ENCODE measurements at places on chromosomes 3 and 15.

GRCh38 chr3:186079925-186080324 lies 29.0 kb downstream of the ETV5 start:
- DNase-seq, result no peak

GRCh38 chr3:131216801-131217200 lies 164.8 kb upstream of the NUDT16 start:
- DNase-seq, result peak; percentile 90

GRCh38 chr3:189238071-189238470 lies 66.3 kb downstream of the TPRG1 start:
- peak; percentile 20 for DNase-seq

DNA sequence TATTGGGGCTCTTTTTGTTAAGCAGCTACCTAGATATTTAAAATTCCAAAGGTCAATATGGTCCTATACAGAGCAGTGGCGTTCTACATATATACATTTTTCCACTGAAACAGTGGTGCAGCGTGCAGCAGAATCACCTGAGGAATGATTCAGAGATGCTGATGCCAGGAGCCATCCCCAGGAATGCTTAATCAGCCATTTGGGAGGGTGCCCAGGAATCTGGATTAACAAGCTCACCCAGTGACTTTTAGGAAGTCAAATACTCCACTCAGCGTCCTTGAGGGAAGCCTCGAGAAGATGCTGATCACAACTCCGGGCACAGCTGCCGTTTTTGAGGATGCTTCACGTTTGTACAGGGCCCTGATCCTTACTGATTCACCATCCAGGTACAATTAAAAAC lies 82.6 kb upstream of the ARHGEF3 start:
- peak; percentile 16 for DNase-seq

DNA sequence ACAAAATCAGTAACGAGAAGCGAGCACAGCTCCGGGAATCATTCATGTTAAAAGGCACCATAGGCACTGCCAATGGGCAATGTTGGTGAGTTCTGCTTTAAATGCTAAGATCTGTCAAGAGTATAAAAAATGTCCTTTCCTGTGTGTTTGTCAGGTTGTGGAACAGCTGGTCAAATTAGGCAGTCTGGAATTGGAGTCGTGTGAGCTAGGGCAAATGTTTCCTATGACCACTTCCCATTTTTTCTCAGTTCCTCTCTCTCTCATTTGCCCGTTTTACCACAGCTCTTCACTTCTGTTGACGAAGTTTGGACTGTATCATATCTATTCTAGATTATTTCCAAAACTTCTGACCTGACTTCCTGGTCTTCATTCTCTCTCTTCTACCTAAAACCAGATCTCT lies 60.8 kb upstream of the GOLIM4 start:
- no peak for DNase-seq

GRCh38 chr3:125079675-125080045 lies 23.9 kb upstream of the HEG1 start:
- DNase-seq, result peak; percentile 41

GRCh38 chr15:80608688-80609087 lies 86.4 kb upstream of the ABHD17C start:
- DNase-seq, result no peak

- no peak for DNase-seq
Observed at GRCh38 chr3:50261505-50261904, 7.4 kb upstream of the SEMA3B start.

DNA sequence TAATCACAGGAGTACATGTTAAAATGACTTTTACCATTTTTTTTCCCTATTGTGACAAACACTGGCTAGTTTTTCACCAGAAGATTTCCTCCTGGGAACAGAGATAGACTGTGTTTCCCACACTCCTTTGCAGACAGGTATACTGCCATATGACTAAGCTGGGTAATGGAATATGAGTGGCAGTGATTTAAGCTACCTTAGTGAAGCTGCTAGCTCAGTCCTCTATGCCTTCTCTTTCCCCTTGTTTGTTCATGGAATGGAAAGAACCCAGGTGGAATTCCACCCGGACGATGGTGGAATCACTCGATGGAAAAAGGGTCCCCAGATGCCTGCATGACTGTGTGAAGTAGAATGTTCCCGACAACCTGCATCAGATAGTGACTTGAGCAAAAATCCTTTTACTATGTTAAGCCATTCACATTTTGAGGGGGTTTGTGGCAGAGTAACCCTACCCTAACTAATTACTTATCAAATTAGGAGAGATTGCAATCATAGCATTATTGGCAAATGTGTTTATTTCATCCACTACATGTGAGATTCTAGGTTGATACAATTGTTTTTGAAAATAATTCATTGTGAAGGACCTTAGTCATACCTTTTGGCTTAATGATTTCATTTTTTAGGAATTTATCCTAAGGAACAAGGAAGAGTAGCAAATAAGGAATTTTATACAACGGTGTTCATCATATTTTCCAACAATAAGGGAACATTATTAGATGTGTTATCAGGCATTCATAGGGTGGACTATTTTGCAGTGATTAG lies 16.5 kb downstream of the THSD4 start:
- DNase-seq, result peak; percentile 40

- no peak for DNase-seq
Observed at GRCh38 chr3:113839551-113839950, 963 bp downstream of the GRAMD1C start.

DNA sequence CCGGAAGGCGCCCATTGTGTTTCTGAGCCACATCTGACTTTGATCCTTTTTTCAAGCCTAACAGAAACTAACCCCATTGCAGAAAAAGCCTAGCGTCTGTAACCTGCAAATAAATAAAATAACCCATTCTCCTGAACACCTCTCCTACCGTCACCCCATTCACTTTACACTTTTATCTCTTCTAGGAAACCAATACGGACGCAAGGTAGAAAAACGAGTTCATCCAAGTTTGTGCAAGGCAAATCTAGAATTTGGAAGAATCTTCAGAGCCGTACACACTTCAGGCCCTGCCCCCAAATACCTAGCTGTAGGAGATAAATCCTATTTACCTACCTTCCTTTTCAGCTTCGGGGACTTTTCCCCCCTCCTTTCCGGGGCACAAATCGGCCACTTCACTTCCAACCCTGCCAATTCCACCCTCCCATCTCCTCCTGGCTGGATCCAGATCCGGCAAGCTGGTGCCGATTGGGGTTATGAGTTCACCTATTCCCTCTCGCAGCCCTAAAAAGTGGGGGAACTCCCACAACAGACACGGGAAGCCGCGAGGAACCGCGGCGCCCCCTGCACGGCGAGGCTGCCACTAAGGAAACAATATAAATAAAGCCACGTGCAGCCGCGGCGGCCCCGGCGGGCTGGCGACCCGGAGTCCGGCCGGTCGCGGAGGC lies 987 bp downstream of the PRTG start:
- no peak for DNase-seq

DNA sequence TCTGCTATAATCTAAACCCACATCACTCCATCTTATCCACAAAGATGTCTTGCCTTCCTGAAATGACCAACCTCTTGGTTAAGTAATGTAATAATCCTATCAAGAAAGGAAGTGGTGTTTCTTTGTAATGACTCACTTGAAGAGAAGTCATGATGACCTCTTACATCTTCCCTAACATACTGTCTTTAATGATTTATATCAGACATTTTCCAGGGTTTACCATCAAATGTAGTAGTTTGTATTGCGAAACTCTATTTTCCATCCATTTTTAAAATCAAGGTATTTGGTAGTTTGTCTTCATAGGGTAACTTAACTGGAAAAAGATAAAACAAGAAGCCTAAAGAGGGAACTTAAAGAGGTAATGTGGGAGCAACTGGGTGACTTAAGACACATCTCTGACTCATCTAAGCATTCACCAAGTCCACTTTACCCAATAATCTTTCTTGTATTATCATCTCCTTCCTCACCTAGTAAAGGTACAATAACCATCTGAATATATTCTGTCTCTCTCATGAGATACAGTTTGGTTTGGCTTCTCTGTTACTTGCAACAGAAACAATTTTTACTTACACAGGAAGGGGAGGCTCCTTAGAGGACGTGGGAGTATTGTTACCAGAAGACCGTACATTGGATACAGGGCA lies 5.7 kb upstream of the MAPK6 start:
- peak; percentile 70 for DNase-seq

DNA sequence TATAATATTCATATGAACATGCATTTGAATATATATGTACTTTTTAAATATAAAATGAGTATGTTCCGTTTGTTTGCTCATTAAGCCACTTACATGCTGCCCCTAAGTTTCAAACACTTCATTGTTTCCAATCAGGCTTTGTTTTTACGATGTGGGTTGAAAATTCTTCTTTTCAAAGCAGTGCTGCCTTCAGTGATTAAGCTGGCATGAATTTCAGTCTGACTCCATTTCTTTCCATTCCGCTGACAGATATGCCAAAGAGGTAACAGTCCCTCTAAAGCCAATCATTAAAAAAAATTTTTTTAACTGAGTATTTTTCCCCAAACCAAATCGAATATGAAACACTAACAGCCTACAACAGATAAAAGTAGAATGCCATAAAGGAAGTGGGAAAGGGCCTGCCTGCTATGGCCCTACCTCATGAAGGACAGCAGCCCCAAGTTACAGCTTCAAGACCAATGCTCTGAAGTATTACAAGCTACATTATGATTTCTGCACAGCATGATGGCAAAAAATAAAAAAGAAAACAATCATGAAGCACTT lies 40.0 kb downstream of the DCUN1D1 start:
- no peak for DNase-seq

DNA sequence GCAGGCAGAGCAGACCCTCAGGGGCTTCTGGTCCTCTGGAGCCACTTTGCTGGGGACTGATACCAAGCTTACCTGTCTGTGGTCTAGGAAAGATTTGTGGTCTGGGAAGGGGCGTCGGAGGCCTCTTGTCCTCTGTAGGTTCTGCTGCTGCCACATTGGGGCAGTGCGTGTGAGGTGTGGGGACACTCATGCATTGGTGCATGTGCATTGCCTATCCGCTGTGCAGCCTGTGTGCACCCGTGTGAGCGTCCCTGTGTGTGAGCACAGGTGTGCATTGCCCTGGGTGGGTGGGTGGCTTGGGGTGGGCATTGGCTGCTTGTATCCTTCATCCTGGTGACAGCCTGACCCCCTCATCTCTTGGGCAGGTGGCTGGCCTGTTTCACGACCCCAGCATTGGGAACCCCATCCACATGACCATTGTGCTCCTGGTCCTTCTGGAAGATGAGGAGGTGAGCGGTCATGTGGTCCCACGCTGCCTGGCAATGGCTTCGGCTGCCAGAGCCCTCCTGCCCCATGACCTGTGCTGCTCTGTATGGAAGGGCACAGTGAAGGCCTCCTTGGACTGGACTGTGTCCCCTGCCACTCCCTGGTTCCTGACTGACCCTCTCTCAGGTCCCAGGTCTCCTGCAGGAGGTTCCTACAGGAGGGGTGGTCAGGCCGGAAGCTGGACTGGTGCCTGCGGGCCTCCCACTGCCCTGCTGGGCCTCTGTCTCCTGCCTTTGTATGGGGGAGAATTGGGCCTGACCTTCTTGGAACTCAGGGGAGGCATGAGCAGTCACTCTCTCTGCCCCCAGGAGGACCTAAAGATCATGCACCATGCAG lies 41.5 kb downstream of the SAXO2 start:
- no peak for DNase-seq

- no peak for DNase-seq
Observed at GRCh38 chr15:73389971-73390544, 21.3 kb upstream of the HCN4 start.

- no peak for DNase-seq
Observed at GRCh38 chr15:50144341-50145120, 25.5 kb upstream of the ATP8B4 start.

DNA sequence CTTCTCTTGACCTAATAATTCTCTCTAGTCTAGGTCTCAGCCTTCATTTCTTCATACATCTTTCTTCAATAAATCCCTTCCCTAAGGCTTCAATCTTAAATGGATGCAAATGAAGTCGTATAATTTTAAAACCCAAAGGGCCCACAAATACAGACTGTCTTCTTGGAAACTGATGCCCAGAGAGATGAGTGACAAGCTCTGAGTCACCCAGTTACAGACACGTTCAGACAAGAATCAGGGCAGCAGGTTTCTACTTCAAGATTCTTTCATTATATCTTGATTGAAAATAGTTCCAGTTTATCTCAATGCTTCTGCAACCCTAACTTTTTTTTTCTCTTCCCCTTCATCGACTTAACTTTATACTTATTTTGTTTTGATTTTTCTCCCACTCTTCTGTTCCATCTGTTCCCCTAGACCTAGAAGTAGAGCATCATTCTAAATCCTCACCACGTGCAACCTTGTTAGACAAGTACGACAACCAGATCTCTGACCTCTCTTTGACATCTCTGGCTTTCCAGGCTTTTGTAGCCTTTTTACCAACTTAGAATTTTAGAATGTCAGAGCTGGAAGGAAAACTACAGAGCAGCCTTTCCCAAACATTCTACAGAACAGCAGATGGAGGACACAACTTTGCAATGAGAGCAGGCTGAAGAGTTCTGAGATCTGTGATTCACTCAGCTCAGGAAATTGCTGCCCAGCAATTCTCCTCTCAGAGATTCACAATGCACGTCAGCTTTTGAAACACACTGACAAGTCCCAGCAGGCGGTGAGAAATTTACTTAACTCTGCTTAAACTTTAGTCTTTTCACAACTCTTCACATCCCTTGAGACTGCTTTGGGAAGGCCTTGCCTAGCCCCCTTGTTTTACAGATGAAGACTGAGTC lies 25.3 kb downstream of the NCEH1 start:
- DNase-seq, result no peak

DNA sequence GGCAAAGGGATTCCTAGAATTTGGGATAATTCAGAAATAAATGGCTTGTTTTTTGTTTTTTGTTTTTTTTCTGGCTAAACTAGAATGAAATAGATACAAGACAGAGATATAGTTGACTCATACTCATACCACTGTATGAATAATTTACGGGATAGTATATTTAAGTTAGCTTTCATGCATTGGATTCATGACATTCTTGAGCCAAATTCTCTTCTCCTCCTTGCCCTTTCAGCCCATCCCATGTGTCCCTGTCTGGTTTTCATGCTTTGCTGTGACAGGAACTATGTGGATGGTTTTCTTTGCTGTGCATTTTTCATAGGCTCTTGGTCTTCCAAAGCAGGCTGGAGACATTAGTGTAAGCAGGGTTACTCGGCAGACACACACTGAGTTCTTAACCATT lies 66.6 kb upstream of the UMPS start:
- peak; percentile 36 for DNase-seq

Measured in fibroblast of skin of right biceps (primary cell).